ENCODE measurements at places on chromosomes 16 and 17.

- no peak for DNase-seq
Measured at GRCh38 chr16:84677017-84677803, 22.6 kb upstream of the USP10 start.

DNA sequence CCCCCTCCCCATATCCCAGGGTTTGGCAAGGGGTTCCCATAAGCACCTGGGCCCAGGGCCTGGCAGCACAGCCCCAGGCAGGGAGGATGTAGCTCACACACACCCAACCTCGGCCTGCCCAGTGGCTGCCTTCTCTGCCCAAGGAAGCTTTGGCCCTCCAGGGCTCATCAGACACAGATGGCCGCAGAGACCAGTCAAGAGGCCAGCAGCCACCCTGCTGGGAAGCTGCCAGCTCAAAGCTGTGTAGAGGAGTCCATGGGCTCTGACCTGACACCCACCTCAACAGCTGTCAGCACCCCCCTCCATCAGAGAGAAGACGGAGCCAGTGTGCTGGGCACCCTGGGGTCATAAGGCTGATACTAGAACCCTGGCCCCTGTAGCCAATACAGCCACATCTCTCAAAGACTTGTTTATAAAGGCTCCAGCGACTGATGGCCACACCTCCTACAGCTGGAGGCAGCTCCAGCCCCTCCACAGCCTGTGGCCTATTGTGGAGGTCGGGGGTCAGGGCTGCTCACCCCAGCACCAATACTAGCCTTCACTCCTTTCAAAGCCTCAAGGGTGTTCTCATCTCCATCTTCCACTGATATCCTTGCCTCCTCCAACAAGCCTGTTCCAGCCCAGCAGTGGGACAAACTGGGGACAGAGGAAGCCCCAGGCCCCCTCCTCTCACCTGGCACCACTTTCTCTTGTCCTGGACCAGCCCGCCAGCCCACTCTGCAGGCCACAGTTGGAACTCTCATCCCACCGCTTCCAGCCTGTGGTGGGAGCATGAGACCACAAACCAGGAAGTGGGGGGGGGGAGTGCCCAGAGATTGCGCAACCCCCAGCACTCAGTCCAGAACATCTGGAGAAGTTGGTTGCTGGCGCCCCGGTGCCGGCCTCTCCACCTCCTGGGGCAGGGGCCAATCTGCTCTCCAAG is 2.2 kb upstream of the MPG start:
- DNase-seq = peak; percentile 87

- DNase-seq = no peak
Measured at GRCh38 chr17:36527621-36528250, 6.9 kb downstream of the MYO19 start.

DNA sequence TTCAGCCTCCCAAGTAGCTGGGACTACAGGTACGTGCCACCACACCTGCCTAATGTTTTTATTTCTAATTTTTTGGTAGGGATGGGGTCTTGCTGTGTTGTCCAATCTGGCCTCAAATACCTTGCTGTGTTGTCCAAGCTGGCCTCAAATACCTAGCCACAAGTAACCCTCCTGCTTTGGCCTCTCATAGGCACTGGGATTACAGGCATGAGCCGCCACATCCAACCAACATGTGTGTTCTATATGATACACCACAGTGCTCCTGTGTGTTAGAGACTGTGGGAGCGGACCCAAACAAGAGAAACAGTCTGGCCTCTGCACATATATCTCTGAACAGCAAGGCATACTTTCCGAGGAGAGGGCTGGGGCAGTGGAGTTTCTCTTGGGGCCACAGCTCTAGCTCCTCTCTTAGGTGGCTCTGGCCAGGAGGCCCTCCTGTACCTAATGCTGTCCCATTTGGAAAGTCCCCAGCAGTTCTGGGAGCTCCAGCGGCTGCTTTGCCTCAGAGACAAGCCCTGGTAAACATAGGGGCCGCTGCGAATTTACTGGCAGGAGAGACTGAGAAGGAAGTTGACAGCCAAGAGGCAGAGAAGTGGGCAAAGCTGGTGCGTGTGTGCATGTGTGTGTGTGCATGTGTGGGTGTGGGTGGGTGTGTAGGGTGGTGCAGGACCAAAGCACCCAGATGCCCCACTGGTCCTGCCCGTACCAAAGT is 95.0 kb downstream of the RAB11FIP4 start:
- no peak for DNase-seq

- no peak for DNase-seq
Measured at GRCh38 chr17:64056269-64057005, 36.0 kb upstream of the ICAM2 start.

DNA sequence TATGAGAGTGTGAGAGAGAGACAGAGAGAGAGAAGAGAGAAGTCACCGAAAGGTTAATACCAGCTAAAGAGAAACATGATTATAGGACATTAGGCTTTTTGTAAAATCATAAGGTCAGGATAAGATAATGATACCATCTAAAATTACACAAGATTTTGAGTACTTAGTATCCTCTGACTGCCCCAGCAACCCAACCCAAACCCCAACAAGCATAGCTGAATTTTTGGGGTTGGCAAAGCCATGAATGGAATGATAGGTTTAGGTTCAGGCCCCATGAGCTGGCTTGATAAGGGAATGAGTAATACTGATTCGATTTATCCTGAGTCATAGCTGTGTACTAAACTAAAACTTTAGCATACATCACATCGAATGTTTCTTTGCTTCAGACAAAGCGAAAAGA is 259.5 kb downstream of the IRX3 start:
- no peak for DNase-seq

- peak; percentile 65 for DNase-seq
Measured at GRCh38 chr17:50274142-50274896, at the start of gene TMEM92. TMEM92 (plus strand) TSS chr17:50274466; CDS start chr17:50274502, 36 bp downstream.

- no peak for DNase-seq
Measured at GRCh38 chr17:45680360-45680759, 103.8 kb upstream of the CRHR1 start.

DNA sequence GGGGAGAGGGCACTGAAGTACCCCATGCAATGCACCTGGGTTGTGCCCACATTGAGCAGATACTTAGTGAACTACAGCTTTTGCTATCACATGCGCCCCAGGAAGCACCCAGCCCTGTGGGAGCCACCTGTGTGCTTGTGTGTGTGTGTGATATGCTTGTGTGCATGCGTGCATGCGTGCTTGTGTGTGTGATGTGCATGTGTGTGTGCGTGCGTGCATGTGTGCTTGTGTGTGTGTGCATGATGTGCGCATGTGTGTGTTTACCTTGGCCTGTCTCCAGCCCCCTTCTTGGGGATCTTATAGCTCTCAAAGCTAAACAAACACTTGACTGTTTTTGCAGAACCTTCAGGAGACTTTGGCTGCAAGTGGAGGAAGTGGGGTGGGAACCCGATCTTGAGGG is 841 bp downstream of the C16orf89 start:
- no peak for DNase-seq

GRCh38 chr17:70772761-70773160 is 603.4 kb downstream of the KCNJ2 start:
- DNase-seq = no peak

GRCh38 chr17:66357037-66357436 is 54.6 kb downstream of the PRKCA start:
- no peak for DNase-seq

- DNase-seq = no peak
Measured at GRCh38 chr17:14461227-14461548, 160.3 kb downstream of the HS3ST3B1 start.

- no peak for DNase-seq
Measured at GRCh38 chr17:30357476-30357875, 21.3 kb upstream of the CPD start.

GRCh38 chr17:50834429-50835300 is 721 bp upstream of the WFIKKN2 start:
- DNase-seq = no peak

- DNase-seq = no peak
Measured at GRCh38 chr17:31595076-31595475, 203.6 kb downstream of the RAB11FIP4 start.

- no peak for DNase-seq
Measured at GRCh38 chr16:85148931-85149330, 36.7 kb upstream of the CIBAR2 start.

GRCh38 chr16:48535831-48536613 is 74.0 kb downstream of the N4BP1 start:
- peak; percentile 57 for DNase-seq

Measured in GDM1 (cell line).